ENCODE measurements at places on chromosomes 5 and 9.

- no peak for DNase-seq
These were observed 2.0 kb upstream of the ANP32B start for GRCh38 chr9:97980918-97981845.

DNA sequence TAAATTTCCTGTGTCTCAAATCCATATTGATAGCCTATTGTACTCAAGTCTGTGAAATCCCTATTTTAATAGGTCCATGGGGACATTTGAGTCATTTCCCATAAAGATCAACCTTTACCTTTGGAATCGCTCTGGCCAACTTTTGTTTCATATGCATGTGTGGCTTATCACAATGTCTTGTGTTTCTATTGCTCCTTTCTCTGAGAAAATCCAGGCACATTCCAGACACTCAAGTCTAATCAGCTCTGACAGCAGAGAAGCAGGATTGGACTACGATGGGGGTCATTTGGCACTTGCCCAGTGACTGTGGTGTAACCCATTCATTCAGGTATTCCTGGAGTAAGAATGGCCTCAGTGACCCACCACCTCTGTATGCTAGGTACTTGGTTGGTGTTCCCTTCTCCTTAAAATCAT is 48.4 kb downstream of the ACTBL2 start:
- DNase-seq: no peak

GRCh38 chr9:119114681-119115080 is 254.6 kb downstream of the BRINP1 start:
- no peak for DNase-seq

DNA sequence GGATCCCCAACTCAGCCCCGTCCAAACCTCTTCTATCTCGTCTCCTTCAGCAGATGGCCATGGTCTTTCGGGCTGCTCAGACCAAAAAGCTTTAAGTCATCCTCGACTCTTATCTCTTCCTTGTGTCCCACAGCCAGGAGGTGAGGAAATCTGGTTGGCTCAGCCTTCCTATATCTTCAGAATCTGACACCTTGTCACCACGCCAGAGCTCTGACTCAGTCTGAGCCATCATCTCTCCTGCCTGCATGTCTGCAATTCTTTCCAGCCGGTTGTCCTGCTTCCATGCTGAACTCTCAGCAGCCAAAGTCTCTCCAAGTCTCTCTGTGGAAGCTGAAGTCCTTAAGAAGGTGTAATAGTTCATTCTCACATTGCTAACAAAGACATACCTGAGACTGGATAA is 419.3 kb upstream of the ADAMTS16 start:
- no peak for DNase-seq

DNA sequence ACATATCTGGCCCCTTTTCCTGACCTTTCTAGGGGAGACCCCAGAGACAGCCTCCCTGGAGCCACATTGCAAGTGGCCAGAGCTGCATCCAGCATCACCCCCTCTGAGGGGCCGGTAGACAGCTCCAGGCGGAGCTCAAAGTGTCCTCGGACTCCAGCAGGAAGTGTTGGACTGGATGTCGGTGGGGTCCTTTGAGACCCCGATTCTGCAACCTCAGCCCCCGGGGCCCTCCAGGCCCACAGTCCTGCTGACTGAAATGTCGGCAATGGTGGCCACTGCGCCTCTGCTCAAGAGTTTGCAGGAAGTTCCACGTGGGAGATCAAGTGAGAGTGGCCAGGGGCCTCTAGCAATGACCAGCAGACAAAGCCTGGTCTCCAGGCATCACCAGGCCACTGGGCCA is 115.9 kb upstream of the FOXD4L5 start:
- no peak for DNase-seq

DNA sequence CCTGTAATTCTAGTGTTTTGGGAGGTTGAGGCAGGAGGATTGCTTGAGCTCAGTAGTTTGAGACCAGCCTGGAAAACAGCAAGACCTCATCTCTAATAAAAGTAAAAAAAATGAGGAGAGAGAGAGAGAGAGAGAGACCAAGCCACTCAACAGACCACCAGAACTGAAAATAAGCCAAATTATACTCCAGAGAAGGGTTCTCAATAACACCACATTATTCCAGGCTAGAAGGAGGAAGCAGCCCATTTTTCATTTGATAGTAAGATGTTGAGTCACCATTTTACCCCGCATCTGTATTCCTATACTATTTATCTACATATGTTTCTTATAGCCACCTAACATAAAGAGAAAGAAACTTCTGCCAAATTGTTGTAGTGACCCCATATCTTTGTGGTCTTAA is 134.8 kb downstream of the PCSK5 start:
- DNase-seq: no peak

DNA sequence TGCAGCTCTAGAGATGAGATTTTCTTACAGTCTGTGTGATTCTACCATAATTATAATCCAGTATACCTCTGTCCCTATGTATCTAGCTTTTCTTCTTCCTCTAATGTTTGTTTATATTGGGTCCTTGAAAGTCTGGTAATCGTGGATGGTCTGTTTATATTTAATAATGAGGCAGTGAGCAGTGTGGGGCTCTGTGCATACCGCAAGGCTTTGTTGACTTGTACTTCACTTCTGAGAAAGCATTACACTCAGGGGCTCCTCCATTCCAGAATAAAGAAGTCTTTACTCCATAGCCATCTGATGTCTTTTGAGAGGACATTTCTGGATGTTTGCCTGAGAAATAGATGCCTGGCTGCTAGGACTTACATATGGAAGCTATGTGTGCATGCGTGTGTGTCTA is 4.5 kb upstream of the MPDZ start:
- no peak for DNase-seq

DNA sequence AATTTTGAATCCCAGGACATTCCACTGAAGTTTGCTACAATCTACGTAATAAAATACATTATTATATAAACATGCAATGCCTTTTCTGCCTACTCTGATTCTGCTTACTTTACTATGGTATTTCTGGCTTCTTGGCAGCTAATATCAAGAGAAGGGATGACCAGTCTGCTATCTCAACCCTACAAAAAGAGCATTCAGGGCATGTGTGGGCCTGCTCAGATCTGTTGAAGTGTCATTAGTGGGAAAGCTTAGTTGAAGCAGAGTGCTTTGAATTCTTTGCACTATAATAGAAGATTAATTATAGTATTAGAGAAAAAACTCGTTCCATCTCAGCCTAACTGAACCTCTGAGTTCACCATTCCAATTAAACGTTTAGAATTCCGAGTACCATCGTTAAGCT is 339.5 kb upstream of the ISL1 start:
- no peak for DNase-seq

All from hepatic stellate cell (primary cell).